ENCODE measurements at places on chromosomes 4 and X. TPM values are rescaled to one million over a fixed set of nuclear protein-coding genes. Genes with fewer than 3 reads are reported as not detected.
A peak's percentile ranks its signal among the peaks of the same experiment; 100 is the strongest.

The ENPEP gene
- 2.7 TPM for total RNA-seq

The MAGEC2 gene
- total RNA-seq, result not detected

The TRPC5OS gene
- not detected for total RNA-seq

The UNC5C gene
- total RNA-seq, result 28.4 TPM

The KLF8 gene
- 9.4 TPM for total RNA-seq

The KLKB1 gene
- 0.09 TPM for total RNA-seq

The ATP2B3 gene
- total RNA-seq, result 0.14 TPM

The ESX1 gene
- not detected for total RNA-seq

The RNF212 gene
- 0.11 TPM for total RNA-seq

The DRD5 gene
- not detected for total RNA-seq

- no peaks in the 10 kb centered on the region for H3K27me3 ChIP-seq
- H3K4me3 ChIP-seq, result no peak overlapping the region
- no peaks in the 10 kb centered on the region for H3K36me3 ChIP-seq
- DNase-seq, result no peak
- peaks cover 11% of the 10 kb centered on the region for H3K4me1 ChIP-seq
- H3K27ac ChIP-seq, result no peak overlapping the region
Observed at GRCh38 chr4:112277705-112278448, 7.8 kb downstream of the TIFA start.

DNA sequence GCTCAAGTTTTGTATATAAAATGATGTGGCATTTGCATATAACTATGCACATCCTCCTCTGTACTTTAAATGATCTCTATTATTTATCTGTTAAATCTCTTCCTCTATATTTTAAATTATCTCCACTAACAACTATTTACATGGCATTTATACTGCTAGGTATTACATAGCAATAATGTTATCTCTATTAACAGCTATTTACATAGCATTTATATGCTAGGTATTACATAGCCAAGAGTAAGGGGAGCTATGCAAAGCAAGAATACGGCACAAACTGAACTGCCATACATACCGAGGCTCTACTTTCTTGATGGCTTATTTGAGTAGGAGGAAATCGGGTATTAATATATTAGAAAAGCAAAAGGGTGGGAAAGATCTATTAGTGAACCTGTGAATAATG, 12.7 kb downstream of the RPS6KA6 start:
- no peaks in the 10 kb centered on the region for H3K4me1 ChIP-seq
- no peaks in the 10 kb centered on the region for H3K36me3 ChIP-seq
- H3K4me3 ChIP-seq, result no peak overlapping the region
- no peak for DNase-seq
- no peak overlapping the region for H3K27ac ChIP-seq

DNA sequence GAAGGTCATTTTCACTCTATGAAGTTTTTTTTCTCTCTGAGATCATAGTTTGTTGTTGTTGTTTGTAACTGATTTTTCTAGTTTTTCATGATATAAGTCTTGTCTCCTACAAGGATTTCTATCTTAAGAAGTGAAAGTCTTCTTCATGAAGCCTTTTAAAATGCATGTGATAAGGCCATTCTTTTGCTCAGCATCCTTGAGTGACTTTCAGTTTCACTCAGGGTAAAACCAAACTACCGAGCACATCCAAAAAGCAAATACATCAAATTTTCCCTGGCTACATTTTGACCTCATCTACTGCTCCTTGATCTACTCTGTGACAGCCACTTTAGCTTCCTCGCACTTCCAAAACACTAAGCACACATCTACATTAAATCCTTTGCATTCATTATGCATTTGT, 580.7 kb downstream of the KCTD8 start:
- H3K27me3 ChIP-seq, result no peaks in the 10 kb centered on the region
- H3K4me1 ChIP-seq, result no peaks in the 10 kb centered on the region
- DNase-seq, result no peak
- H3K27ac ChIP-seq, result no peak overlapping the region
- no peaks in the 10 kb centered on the region for H3K36me3 ChIP-seq
- H3K4me3 ChIP-seq, result no peak overlapping the region

DNA sequence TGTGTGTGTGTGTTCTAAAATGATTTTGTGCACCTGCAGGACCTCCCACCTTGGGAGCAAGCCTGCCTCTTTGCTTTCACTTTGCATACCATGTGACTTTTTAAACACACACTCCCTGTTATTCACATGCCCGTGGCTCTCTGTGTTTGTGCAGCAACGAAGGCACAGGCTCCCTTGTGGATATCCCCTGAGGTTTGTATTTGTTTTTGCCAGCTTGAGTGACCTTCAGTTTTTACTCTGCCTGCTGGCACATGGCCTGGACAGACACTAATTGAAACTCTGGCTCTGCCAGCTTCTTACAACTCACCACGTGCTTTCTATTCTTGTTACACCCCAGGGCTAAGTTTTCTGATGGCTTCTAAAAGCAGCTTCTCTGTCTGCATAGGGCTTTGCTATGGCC, 885.8 kb downstream of the SH3BGRL start:
- H3K27ac ChIP-seq, result no peak overlapping the region
- H3K36me3 ChIP-seq, result no peaks in the 10 kb centered on the region
- no peak for DNase-seq
- no peaks in the 10 kb centered on the region for H3K27me3 ChIP-seq
- H3K4me3 ChIP-seq, result no peak overlapping the region
- no peaks in the 10 kb centered on the region for H3K4me1 ChIP-seq

DNA sequence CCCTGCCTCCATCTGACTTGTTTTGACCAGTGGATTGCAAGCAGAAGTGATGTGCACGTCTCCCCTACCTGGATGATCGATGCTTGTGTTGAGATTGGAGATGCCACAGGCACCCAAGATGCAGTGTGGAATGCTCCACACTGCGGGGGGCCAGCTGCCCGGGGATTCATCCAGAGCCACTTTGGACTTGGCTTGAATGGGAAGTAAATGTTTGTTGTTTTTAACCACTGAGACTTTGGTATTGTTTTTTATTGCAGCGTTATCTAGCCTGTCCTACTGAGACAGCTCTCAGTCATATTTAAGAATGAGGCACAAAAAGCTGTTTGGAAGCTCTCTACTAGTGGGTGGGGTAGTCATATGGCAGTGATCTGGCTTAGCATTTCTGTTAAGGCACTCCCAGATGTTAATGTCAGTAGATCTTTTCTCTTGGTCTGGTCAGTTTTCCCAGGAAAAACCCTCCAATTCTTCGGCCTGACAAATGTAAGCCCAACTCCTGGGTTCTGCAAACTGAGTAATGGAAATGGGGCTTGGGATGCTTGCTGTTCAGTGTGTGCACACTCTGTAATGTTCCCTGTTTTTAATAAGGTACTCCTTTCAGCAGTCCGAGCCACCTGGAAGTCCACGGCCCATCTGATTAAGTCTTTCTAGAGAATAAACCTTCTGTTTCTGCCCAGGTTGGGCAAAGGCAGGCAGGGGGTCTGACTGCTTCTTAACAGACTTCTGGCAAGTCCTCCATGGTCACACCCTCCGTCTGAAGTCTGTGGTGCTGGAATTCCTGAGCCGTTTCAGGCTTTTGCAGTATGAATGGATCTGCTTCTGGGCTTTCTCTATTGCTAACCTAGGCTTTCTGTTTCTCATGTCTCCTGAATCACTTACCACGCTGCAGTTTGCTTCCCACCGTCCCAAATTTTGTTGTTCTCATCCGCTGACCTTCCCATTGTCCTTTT, 74.8 kb downstream of the WWC2 start:
- H3K27me3 ChIP-seq, result no peaks in the 10 kb centered on the region
- H3K36me3 ChIP-seq, result no peaks in the 10 kb centered on the region
- peak; percentile 40 for DNase-seq
- peak overlapping the region; percentile 37 for H3K27ac ChIP-seq
- H3K4me1 ChIP-seq, result peaks cover 14% of the 10 kb centered on the region
- no peak overlapping the region for H3K4me3 ChIP-seq

- no peaks in the 10 kb centered on the region for H3K4me1 ChIP-seq
- no peaks in the 10 kb centered on the region for H3K36me3 ChIP-seq
- no peaks in the 10 kb centered on the region for H3K27me3 ChIP-seq
- no peak for DNase-seq
- H3K4me3 ChIP-seq, result no peak overlapping the region
Observed at GRCh38 chr4:4593596-4594284, 51.9 kb upstream of the STX18 start.

GRCh38 chr4:173748353-173748752, 218.3 kb upstream of the HAND2 start:
- no peak overlapping the region for H3K27ac ChIP-seq
- H3K4me3 ChIP-seq, result no peak overlapping the region
- H3K36me3 ChIP-seq, result no peaks in the 10 kb centered on the region
- no peaks in the 10 kb centered on the region for H3K27me3 ChIP-seq
- H3K4me1 ChIP-seq, result peaks cover 17% of the 10 kb centered on the region

- no peaks in the 10 kb centered on the region for H3K27me3 ChIP-seq
- no peaks in the 10 kb centered on the region for H3K4me1 ChIP-seq
- no peaks in the 10 kb centered on the region for H3K36me3 ChIP-seq
Observed at GRCh38 chrX:39654183-39654925, 443.4 kb downstream of the BCOR start.

- H3K36me3 ChIP-seq, result no peaks in the 10 kb centered on the region
- peaks cover 33% of the 10 kb centered on the region for H3K27me3 ChIP-seq
- no peak overlapping the region for H3K4me3 ChIP-seq
- H3K27ac ChIP-seq, result no peak overlapping the region
- peaks cover 8% of the 10 kb centered on the region for H3K4me1 ChIP-seq
Observed at GRCh38 chr4:7196736-7197135, 4.4 kb downstream of the SORCS2 start.

- no peaks in the 10 kb centered on the region for H3K4me1 ChIP-seq
- no peak overlapping the region for H3K27ac ChIP-seq
- DNase-seq, result peak; percentile 55
- H3K27me3 ChIP-seq, result no peaks in the 10 kb centered on the region
Observed at GRCh38 chrX:69493193-69493592, 10.9 kb upstream of the NALF2 start.

DNA sequence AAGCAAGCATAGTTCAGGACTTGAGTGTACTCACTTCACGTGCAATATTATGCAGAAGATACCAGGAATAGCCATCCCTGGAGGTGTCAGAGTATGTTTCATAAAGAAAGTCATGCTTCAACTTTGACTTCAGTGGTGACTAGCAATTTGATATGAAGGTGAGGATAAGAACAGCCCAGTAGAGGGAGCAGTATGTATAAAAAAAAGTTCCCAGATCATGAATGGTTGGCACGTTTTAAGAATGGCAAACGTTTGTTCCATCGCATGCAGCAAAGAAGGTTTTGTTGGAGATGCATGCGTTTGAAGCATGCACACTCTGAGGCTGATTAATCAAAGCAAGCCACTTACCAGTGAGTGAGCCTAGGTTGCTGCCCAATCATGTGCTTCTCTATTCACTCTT, 33.5 kb upstream of the SLITRK4 start:
- no peaks in the 10 kb centered on the region for H3K36me3 ChIP-seq
- no peak overlapping the region for H3K4me3 ChIP-seq
- no peak overlapping the region for H3K27ac ChIP-seq
- no peaks in the 10 kb centered on the region for H3K4me1 ChIP-seq

DNA sequence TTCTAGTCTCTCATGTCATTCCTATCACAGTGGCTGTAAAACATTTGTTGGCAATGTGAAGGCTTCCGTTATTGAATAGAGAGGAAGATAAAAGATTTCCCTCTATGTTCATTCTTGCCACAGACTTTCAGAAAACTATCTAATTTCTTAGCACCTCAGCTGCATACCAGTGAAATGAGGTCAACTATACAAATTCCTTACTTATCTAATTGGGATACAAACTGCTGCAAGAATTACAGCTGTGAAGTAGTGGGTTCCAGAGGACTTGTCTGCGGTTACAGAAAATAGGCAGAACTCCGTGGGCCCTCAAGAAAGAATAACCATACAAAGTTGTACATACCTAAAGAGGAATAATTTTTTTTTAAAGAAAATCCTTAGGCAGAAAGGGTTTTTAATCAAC, 175.8 kb downstream of the PPP1R2C start:
- H3K4me3 ChIP-seq, result no peak overlapping the region
- no peaks in the 10 kb centered on the region for H3K36me3 ChIP-seq
- DNase-seq, result no peak
- no peaks in the 10 kb centered on the region for H3K27me3 ChIP-seq
- H3K27ac ChIP-seq, result no peak overlapping the region
- H3K4me1 ChIP-seq, result no peaks in the 10 kb centered on the region

DNA sequence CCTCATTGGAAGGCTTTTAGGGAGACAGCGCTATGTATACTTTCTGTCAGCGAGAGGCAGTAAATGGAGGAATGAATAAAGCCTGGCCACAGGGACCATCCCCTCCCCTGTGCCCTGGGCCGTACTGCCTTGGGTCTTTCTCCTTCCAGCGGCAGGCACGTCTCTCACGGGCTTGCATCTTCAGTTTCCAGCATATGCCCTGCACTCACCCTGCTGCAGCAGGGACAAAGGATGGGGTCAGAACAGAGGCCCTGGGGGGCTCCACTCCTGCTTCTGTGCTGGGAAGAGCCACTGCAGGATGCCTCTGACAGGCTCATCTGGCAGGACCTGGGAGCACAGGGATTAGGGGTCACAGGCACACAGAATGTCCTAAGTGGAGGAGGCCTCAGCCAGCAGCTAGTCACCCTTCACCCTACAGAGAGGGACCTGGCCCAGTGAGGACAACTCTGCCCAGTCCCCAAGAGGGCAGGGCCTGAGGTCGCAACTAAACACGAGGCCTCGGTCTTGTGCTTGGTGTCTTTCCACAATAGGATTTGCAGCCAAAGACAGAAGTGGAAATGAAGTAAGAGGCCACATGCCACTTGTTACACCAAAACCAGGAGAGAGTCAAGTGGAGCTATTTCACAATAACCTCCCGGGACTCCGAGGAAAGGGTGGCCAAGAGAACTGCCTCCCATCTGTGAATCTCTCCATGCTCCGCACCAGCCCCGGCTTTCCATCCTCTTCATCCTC, 150.8 kb downstream of the AFAP1 start:
- peaks cover 4% of the 10 kb centered on the region for H3K36me3 ChIP-seq
- no peak overlapping the region for H3K27ac ChIP-seq
- DNase-seq, result no peak
- H3K4me1 ChIP-seq, result no peaks in the 10 kb centered on the region
- H3K27me3 ChIP-seq, result no peaks in the 10 kb centered on the region

DNA sequence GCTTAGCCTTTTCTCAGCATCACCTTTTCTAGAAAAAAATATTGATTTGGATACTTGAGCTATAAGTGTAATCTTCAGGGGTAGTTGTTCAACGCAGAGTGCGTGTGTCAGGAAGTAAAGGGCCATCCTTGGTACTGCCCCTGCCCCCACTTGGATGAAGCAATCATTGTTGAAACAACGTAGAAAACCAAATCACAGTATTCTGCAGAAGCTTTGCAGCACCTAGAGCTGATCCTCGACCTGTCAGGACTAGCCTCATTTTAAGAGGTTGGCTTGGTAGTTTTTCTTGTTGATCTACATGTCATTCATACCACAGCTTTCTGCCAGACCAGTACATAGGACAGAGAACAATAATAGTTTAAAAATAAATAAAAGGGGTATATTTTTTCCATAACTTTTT, 65.3 kb upstream of the MYOZ2 start:
- no peaks in the 10 kb centered on the region for H3K36me3 ChIP-seq
- H3K4me3 ChIP-seq, result no peak overlapping the region
- DNase-seq, result no peak
- H3K27me3 ChIP-seq, result no peaks in the 10 kb centered on the region
- H3K4me1 ChIP-seq, result peaks cover 6% of the 10 kb centered on the region
- no peak overlapping the region for H3K27ac ChIP-seq

GRCh38 chrX:9542761-9543111, 77.9 kb downstream of the TBL1X start:
- no peaks in the 10 kb centered on the region for H3K27me3 ChIP-seq
- peaks cover 36% of the 10 kb centered on the region for H3K4me1 ChIP-seq
- no peaks in the 10 kb centered on the region for H3K36me3 ChIP-seq
- H3K4me3 ChIP-seq, result no peak overlapping the region
- peak; percentile 31 for DNase-seq
- H3K27ac ChIP-seq, result peak overlapping the region; percentile 31

- peaks cover 4% of the 10 kb centered on the region for H3K27me3 ChIP-seq
- H3K4me1 ChIP-seq, result no peaks in the 10 kb centered on the region
- no peaks in the 10 kb centered on the region for H3K36me3 ChIP-seq
- no peak overlapping the region for H3K4me3 ChIP-seq
Observed at GRCh38 chr4:83393908-83394307, 59.3 kb upstream of the HPSE start.
